ENCODE measurements at places on chromosomes 3 and 15.

- no peak for DNase-seq
These were observed 1257.1 kb downstream of the NSUN3 start for GRCh38 chr3:95319921-95320494.

DNA sequence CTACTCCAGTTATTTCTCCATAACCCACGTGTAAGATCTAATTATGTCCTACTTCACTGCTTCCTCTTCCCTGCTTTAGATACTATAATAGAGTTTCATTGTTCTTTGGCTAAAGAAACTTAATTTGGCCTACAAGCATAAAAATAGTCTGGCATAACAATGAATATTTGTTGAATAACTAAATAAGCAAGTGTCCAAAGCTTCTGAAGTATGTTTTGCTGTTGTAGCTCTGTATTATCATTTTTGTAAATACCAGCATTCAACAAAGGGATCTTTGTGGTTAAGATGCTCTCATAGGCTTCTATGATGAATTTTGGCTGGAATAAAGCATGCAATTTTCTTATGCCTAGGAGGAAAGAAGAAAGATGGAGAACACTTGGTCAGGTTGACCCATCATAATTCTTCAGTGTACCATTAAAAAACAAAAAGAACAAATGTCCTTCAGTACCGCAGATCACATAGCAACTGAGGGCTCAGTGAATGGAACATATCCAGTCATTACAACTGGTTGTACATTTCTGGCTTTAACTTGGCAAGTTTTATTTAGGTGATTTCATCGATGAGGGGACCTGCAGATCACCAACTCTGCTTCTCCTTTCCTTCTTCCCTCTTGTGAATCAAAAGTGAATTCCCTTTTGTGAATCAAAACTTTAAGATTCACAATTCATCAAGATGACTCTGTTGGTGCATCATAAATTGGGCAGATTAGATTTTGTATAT, 465.9 kb upstream of the TGFBR2 start:
- no peak for DNase-seq

DNA sequence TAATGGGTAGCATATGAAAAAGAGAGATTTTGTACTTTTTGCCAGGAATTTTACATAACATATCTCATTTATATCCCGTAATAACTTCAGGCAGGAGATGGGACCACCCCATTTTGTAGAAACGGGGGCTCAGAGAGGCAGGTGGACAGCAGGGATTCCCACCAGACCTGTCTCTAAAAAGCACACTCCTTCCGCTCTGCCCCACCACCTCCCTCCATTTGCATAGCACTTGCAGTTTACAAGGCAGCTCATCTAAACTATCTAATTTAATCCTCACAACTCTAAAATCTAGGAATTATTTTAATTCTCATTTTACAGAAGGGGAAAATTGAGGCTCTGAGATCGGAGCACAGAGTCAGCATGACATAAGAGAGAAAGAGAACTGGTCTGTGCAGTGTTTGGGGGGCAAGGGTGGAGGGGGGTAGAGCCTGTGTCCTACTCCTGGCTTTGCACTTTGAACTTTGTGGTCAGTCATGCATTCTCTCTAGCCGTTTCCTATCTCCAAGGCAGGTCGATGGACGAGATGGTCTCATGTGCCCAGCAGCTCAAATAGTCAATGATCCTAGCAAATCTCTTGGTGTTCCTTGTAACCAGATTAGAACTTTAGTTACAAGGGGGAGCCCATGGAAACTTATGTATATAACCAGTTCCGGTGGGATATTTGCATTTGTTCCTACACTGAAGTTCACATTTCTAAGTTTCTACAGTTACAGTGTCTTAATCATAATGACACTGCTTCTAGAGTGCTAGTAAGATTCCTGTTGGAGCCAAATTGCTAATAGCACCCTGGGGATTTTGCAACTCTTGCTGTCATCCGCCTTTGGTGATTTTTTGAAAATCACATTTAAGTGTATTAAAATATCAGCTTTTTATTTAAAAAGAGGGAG, 18.6 kb downstream of the CRYGS start:
- no peak for DNase-seq

GRCh38 chr3:13509059-13509815, 29.1 kb downstream of the HDAC11 start:
- DNase-seq = no peak

DNA sequence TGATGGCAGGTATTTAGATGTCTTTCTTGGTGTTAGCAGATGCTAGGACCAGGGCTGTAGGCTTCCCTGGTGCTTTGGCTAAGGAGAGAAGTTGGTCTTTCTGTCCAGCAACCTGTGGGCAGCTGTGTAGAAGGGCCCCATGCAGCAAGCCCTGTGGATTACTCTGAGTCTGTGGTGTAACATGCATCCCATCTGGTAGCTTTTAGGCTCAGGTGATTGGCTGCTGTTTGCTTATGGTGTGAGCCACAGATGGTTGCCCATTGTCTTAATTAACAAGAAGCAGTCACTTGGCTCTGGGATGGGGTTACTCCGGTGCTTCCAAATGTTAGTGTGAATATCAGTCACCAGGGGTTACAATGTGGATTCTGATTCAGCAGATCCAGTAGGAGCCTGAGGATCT, 368.6 kb upstream of the C2CD4B start:
- DNase-seq = no peak

DNA sequence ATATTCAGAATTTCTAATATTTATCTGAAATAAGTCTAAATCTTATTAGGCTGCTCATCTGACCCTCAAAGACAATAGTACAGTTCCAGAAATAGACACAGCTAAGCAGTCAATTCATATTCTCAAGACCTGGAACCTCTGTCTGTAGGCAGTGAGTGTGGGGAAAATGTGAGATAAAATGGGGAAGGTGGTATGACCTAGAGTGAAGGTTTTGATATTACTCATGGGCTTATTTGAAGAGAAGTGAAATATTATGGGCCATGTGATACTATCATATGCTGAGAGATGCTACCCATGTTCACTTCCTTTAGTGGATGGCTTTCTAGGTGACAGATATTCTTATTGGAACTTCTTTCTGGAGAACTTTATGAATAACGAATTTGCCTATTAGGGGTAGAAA, 33.5 kb downstream of the TGFBR2 start:
- DNase-seq = no peak

DNA sequence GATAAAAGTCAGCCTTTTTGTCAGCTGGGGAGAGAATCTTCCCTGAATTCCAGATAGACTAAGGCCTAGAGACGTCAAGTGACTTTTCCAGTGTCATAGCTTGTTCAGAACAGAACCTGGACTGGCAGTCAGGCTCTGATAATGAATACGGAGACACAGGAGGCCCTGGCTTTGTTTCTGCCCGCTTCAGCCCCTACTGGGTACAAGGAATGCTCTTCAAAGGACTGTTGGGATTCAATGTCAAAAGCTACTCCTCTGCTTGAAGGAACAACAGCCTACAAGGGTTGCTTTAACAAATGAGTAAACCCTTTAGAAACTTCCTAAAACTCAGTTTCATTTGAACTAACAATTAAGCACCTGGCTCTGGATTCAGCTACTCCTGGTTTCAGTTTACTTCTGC, 412.3 kb downstream of the OXSM start:
- no peak for DNase-seq

DNA sequence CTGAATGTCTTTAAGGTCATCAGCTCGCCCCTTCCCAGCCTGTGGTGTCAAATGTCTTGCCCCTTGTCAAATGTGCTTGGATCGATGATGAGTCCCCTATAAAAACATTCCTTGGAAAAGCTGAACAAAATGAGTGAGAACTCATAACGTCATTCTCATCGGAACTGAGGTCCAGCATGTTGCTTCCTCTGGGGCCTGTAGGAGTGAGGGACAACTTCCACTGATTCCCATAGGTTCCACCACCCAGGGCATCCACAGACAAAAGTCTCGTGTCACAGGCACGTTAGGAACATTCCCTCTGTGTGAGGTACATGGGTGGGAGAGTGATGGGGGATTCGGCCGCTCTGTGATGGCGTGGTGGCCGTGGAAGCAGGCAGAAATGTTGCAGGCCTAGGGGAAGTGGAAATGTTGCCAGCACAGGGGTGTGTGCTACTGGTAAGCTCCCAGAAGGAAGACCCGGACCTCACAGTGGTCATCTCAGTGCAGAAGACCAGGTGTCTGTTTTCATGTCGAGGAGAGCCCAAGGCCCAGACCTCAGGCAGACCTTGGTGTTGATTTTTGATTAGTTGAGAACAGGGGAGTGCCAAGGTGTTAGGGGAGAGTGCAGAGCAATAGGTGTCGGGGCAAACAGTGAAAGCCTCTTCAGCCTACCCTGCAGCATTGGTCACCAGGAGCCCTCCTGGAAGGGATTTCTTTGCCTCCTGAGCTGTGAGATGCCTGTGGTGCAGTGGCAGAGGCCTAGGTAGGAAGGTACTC, 96.8 kb downstream of the SNRPN start:
- peak; percentile 23 for DNase-seq

DNA sequence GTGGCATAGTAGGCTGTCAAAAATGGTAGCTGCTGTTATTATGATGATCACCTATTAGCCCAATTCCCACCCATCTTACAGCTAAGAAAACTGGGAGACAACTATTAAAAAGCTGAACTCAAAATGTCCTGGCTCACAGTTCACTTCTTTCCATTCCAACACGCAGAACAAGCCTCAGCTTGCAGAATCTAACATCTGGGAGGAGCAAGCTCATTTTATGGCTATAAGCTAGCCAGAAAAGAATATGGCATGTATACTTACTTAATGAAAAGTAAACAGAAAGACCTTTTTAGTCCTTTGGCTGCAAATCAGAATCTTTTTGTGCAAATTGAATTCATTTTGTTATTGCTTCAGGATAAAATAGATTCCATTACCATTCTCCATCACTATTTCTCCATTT, 34.8 kb upstream of the CFAP20DC start:
- no peak for DNase-seq

DNA sequence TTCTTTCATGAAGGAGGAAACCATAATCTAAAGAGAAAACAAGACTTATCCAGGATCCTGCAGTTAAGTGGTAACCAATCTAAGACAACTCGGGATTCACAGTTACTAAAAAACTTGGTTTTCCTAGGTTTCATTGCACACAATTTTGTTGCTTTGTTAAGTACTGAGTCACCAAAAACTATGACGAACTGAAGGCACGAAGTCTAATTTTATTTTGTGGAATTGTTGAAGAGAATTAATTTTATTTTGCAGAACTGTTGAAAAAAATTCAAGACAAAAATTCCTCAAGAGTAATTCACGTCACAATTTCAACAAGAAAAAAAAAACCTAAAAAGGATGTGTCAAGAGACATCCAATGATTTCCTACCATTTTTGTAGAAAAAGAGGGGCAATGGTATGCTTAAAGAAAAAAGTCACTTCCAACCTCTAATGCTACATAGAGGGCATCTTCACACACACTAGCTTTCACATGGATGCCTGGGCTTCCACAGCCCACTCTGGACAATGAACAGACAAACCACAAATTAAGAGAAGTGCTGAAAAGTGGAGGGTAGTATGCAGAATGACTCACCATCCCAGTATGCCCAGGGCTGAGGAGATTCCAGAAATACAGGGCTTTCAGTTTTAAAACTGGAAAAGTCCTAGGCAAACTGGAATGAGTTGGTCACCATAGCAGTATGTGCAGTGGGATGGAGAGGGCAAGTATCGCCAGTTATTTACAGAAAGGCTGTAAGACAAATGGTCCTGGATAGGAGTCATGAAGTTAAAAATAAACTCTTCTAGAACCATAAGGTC, 29.2 kb downstream of the PLOD2 start:
- DNase-seq = no peak

DNA sequence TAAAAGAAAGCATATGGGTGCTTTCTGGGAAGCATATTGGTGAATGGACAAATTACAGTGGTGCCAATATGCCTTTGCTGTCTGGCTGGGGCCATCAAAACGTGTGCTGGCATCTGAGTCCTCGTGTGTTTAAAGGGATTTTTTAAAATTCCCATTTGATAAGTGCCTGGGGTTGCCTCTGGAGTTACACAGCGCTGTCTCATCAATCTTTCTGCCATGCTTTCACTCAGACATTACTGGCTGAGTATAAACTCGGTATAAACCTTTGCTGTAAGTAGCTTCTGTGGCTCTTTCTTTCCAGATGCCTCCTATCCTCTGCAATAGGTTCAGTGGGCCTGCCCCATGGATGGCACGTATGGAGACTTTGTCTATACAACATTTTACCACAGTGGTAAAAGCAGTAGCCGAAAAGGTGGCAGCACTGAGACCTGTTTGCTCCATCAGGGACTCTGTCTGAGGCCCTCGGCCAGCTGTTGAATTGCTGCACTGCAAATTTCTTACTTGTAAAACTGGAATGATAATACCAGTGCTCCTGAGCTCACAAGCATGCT, 195.5 kb downstream of the LPP start:
- no peak for DNase-seq

DNA sequence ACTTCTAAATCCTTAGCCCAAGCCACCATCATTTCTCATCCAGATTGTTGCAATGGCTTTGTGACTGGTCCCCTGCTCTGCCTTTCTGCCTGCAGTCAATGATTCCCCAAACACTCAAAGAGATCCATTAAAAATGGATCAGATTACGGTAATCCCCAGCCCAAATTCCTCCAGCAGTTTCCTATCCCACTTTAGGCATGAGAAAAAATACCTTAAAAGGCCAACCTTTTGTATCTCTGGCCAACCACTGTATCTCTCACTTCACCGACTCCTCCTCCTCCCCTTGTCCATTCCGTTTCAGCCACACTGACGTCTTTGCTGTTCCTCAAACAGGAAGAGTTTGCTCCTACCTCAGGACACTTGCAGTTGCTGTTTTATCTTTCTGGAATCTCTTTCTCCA, 20.9 kb upstream of the IL1RAP start:
- no peak for DNase-seq

DNA sequence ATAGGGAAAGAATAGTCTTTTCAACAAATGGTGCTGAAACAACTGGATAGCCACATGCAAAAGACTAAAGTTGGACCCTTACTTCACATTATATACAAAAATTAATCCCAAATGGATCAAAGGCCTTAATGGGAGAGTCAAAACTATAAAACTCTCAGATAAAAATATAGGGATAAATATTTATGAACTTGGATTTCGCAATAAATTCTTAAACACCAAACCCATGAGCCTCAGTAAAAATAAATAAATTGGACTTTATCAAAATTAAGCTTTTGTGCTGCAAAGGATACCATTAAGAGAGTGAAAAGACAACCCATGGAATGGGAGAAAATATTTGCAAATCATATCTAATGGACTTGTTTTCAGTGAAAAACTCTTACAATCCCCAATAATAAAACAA, 18.7 kb upstream of the TOP2B start:
- DNase-seq = no peak

GRCh38 chr3:101244212-101244575, 76.2 kb downstream of the IMPG2 start:
- DNase-seq = no peak

DNA sequence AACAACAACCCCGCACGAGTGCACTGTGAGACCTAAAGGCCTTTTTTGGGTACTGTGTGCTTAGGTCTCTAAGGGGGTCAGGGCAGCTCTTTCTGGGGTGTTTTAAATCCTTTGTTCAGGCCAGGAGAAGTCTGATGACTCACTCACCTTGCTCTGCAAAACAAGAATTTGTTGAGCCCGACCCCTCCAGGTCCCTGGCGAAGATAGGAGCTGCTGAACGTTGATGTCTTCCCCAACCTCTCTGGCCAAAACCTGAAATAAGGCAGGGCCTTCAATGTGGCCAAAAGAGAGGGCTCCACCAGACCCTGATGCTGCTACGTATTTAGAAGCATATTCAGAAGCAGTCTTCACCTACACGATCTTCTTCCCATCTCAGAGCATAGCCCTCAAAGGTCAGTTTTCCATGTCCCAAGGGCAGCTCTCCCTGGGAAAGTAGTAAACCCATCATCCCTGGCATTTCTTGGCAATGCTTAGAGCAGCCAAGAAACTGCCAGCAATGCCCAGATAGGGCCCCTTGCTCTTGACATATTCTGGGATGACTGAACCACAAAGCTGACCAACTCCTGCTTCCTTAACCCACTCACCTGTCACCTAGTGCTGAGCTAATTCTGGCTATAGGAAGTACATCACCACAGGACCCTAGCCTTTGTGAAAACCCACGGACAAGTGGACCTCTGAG, 27.1 kb downstream of the CCDC13 start:
- peak; percentile 31 for DNase-seq
